ENCODE measurements at places on chromosomes 6 and 20. TPM values are rescaled to one million over a fixed set of nuclear protein-coding genes. Genes with fewer than 3 reads are reported as not detected.
A peak's percentile ranks its signal among the peaks of the same experiment; 100 is the strongest.

DNA sequence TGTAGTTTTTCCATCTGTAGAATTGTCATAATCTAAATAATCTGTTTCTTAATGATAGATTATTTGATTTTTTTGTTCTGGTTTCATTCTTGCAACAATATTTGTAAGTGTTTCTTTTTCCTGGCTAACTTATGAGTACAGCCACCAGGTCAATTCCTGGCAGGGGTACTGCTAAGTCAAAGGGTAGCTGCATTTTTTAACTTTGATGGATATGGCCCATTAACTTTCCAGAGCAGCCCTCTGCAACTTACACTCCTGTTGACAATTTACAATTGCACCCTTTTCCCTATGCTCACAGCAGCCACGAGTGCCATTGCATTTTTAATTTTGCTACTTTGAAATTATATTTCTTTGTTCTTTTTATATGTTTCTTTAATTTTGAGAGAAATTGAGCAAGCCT lies 209.3 kb upstream of the CST7 start:
- no peaks in the 10 kb centered on the region for H3K36me3 ChIP-seq
- no peaks in the 10 kb centered on the region for H3K27me3 ChIP-seq
- H3K4me3 ChIP-seq, result no peak overlapping the region

Gene RAD21L1
- total RNA-seq, result not detected

Gene CEP85L
- total RNA-seq, result 25.1 TPM

Gene MTHFD1L
- total RNA-seq, result 1.1 TPM

DNA sequence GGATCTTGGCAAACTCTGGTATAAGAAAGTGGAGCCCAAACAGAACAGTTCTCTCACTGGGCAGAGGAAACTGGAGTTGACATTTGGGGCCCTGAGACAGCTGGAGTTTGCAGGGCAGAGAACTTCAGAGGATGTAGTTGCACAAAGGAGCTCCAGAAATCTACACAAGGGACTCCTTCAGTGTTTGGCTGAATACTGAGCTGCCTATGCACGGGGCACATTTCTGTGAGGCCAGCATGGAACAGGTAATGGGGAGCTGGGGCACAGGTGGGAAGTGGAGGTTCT lies 169.3 kb downstream of the ANKRD60 start:
- no peaks in the 10 kb centered on the region for H3K27me3 ChIP-seq
- H3K4me3 ChIP-seq, result no peak overlapping the region
- no peaks in the 10 kb centered on the region for H3K4me1 ChIP-seq
- no peak overlapping the region for H3K27ac ChIP-seq

GRCh38 chr6:41786451-41787218 lies 859 bp upstream of the TOMM6 start:
- peak overlapping the region; percentile 85 for H3K27ac ChIP-seq
- H3K4me3 ChIP-seq, result peak overlapping the region; percentile 75
- H3K4me1 ChIP-seq, result peaks cover 30% of the 10 kb centered on the region
- no peaks in the 10 kb centered on the region for H3K27me3 ChIP-seq
- peak; percentile 91 for DNase-seq

Gene LBP
- 71.7 TPM for total RNA-seq

GRCh38 chr6:82584194-82584695 lies 220.6 kb downstream of the TPBG start:
- H3K36me3 ChIP-seq, result no peaks in the 10 kb centered on the region
- no peaks in the 10 kb centered on the region for H3K27me3 ChIP-seq
- DNase-seq, result no peak

DNA sequence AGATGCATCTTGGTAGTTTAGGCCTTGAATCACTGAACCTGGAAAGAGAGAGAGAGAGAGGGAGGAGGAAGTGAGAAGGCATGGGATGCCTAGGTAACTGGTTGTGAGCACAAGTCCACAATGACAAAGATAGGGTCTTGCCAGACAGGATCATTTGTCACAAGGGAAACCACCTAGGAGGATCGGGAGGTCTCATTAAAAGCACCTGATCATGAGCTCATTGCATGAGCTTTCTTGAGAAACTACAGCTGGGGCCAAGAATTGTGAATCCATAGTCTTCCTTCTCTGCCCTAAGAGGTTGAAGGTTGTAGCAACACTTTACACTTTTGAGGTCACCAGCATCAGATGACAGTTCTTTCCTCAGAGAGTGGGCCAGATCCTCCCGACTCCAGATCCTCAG lies 195.7 kb downstream of the CD83 start:
- no peaks in the 10 kb centered on the region for H3K36me3 ChIP-seq
- DNase-seq, result no peak
- no peak overlapping the region for H3K4me3 ChIP-seq
- H3K27ac ChIP-seq, result no peak overlapping the region
- H3K27me3 ChIP-seq, result no peaks in the 10 kb centered on the region
- no peaks in the 10 kb centered on the region for H3K4me1 ChIP-seq

DNA sequence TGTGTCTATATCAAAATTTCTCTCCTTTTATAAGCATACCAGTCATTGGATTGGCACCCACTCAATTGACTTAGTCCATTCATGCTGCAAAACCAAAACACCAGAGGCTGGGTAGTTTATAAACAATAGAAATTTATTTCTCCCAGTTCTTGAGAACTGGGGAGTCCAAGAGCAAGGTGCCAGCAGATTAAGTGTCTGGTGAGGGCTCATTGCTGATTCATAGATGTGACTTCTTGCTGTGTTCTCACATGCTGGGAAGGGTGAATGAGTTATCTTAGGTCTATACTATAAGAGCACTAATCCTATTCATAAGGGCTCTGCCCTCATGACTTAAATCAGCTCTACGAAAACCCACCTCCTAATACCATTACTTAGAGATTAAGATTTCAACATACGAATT lies 501.4 kb downstream of the EPM2A start:
- H3K27ac ChIP-seq, result no peak overlapping the region
- no peaks in the 10 kb centered on the region for H3K27me3 ChIP-seq
- H3K36me3 ChIP-seq, result no peaks in the 10 kb centered on the region
- DNase-seq, result no peak
- H3K4me1 ChIP-seq, result no peaks in the 10 kb centered on the region

DNA sequence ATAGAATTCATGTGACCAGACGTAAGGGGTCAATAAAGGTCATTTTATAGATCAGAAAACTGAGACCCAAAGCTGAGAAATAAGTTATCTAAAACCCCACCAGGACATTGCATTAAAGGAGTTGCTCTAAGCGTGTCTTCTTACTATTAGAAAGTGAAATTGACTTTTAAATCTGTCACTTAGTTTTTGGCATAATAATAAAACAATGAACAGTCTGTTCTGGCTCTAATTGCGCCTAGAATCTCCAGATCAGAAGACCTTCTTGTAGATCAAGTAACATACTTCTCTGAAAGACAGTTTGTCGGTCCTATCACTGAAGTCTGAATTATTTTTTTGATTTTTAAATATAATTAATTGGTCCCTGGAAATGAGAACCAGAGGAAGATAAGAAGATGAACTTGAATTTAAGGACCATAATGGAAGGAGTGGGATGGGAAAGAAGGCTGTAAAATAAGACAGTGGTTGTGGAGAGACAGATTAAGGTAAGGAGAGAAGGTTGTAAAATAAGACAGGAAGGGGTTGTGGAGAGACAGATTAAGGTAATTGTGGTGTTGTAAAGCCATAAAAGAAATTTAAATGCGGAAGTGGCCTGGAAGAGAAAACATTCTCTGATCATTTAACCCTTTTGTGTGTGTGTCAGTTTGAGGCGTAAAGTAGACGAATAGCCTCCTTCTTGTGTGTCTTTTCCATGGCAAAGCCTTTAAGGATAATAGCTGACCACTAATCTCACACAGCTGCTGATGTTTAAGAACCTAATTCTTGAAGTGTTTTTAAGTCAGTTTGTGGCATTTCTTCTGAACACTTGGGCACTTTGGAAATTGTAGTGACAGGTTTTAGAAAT lies 20.1 kb downstream of the TOP1 start:
- H3K4me3 ChIP-seq, result peak overlapping the region; percentile 40
- H3K36me3 ChIP-seq, result no peaks in the 10 kb centered on the region
- DNase-seq, result no peak
- H3K4me1 ChIP-seq, result peaks cover 83% of the 10 kb centered on the region

DNA sequence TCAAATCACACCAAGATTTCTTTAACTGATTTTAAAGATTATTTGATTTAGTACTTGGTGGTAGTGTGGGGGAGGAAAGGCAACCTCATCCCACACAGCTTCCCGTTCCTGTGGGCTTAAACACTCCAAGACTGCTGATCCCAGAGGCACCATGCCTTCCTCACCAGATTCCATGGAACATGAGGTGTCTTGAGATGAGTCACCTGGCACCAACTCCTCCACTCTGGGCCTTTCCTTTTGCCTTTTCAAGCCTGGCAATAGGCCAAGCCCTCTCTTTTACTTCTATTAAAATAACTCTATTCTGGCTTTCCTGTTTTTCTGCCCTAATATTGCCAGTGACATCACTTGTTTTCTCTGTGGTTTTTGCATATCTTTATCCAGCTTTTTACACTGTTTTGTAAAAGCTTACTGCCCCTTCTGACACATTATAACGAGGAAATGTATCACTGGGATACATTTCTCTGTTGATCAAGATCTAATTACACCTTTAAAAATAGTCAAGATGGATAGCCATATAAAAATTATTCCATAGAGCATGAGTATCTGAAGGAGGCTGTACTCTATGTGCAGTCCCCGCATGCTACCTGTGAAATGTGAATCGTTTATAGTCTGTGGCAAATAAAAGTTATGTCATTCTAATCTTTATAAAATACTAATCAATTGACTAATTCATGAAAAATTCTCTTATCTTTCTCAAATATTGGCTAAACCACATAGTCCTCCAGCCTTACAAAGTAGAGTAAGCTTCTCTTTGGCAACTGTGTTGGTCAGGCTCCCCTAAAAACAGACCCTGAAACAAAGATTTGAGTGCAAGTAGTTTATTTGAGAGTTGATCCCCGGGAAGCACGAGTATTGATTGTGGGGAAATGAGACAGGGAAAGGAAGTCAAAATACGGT lies 257.8 kb upstream of the KCNQ5 start:
- H3K4me3 ChIP-seq, result no peak overlapping the region
- no peak for DNase-seq
- no peaks in the 10 kb centered on the region for H3K27me3 ChIP-seq
- H3K27ac ChIP-seq, result no peak overlapping the region
- H3K4me1 ChIP-seq, result no peaks in the 10 kb centered on the region

GRCh38 chr6:7471171-7471570 lies 70.3 kb upstream of the DSP start:
- H3K4me3 ChIP-seq, result no peak overlapping the region
- H3K27ac ChIP-seq, result no peak overlapping the region
- H3K4me1 ChIP-seq, result no peaks in the 10 kb centered on the region
- no peaks in the 10 kb centered on the region for H3K36me3 ChIP-seq
- DNase-seq, result no peak

GRCh38 chr6:134819863-134820800 lies 129.8 kb downstream of the ALDH8A1 start:
- no peak overlapping the region for H3K4me3 ChIP-seq
- no peak overlapping the region for H3K27ac ChIP-seq
- H3K36me3 ChIP-seq, result no peaks in the 10 kb centered on the region
- DNase-seq, result no peak

Gene LY6G5C
- 3.2 TPM for total RNA-seq

DNA sequence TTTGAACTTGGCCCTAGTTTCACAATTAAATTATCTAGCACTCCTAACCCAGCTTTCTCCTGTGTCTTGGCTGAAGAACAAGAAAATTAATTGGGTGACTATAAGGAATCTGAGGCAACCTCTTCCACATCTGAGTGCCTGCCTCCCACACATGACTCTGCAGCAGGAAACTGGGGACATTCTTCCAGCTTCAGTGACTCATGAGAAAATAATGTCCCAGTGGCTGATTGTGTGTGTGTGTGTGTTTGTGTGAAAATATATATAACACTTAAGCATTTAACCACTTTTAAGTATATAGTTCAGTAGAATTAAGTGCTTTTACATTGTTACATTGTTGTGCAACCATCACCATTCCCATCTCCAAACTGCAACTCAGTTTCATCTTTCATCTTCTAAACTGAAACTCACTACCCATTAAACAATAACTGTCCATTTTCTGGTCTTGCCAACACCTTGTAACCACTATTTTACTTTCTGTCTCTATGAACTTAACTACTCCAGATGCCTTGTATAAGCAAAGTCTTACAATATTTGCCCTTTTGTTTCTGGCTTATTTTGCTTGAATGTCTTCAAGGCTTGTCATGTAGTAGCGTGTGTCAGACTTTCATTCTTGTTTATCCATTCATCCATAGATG lies 8.7 kb downstream of the TRIM38 start:
- no peaks in the 10 kb centered on the region for H3K27me3 ChIP-seq
- peaks cover 12% of the 10 kb centered on the region for H3K36me3 ChIP-seq
- H3K4me3 ChIP-seq, result no peak overlapping the region
- H3K27ac ChIP-seq, result peak overlapping the region; percentile 15
- peaks cover 17% of the 10 kb centered on the region for H3K4me1 ChIP-seq

- DNase-seq, result no peak
- H3K36me3 ChIP-seq, result no peaks in the 10 kb centered on the region
- H3K27ac ChIP-seq, result no peak overlapping the region
- no peaks in the 10 kb centered on the region for H3K4me1 ChIP-seq
- H3K4me3 ChIP-seq, result no peak overlapping the region
- H3K27me3 ChIP-seq, result no peaks in the 10 kb centered on the region
Observed at GRCh38 chr20:20341371-20341770, 26.5 kb upstream of the INSM1 start.

GRCh38 chr20:44738813-44739477 lies 6.7 kb upstream of the KCNK15 start:
- H3K4me3 ChIP-seq, result no peak overlapping the region
- no peaks in the 10 kb centered on the region for H3K27me3 ChIP-seq
- H3K27ac ChIP-seq, result peak overlapping the region; percentile 40
- no peak for DNase-seq
- peaks cover 11% of the 10 kb centered on the region for H3K4me1 ChIP-seq

- no peaks in the 10 kb centered on the region for H3K36me3 ChIP-seq
- no peaks in the 10 kb centered on the region for H3K27me3 ChIP-seq
- H3K27ac ChIP-seq, result no peak overlapping the region
- peaks cover 15% of the 10 kb centered on the region for H3K4me1 ChIP-seq
- DNase-seq, result no peak
- no peak overlapping the region for H3K4me3 ChIP-seq
Observed at GRCh38 chr20:63490416-63490815, 8.5 kb downstream of the EEF1A2 start.

DNA sequence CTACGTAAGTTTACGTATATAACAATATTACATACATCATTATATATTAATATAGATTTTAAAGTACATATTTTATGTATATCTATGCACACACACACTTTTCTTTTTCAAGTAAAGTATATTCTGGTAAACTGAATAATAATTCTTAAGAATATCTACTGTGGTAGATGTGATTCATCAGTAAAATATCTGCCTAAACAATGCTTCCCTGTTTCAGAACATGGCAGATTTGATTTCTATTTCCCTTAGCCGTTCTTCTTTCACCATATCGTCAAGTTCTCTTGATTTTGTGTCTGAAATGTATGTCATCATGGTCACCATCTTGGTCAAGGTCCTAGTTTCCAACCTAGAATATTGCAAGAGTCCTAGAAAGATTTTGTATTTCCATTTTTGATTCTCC lies 195.6 kb downstream of the HDGFL1 start:
- no peaks in the 10 kb centered on the region for H3K4me1 ChIP-seq
- H3K36me3 ChIP-seq, result no peaks in the 10 kb centered on the region

All from psoas muscle (tissue), 8 donors.